ENCODE measurements at places on chromosomes 2 and 18.

GRCh38 chr2:239459056-239459455, 58.2 kb upstream of the HDAC4 start:
- no peak for DNase-seq

GRCh38 chr2:200026332-200027230, 71.2 kb downstream of the MAIP1 start:
- no peak for DNase-seq

- no peak for DNase-seq
Measured at GRCh38 chr2:175811971-175812370, 190.1 kb downstream of the LNPK start.

GRCh38 chr2:232103140-232103737, 141.7 kb downstream of the DIS3L2 start:
- DNase-seq: no peak

DNA sequence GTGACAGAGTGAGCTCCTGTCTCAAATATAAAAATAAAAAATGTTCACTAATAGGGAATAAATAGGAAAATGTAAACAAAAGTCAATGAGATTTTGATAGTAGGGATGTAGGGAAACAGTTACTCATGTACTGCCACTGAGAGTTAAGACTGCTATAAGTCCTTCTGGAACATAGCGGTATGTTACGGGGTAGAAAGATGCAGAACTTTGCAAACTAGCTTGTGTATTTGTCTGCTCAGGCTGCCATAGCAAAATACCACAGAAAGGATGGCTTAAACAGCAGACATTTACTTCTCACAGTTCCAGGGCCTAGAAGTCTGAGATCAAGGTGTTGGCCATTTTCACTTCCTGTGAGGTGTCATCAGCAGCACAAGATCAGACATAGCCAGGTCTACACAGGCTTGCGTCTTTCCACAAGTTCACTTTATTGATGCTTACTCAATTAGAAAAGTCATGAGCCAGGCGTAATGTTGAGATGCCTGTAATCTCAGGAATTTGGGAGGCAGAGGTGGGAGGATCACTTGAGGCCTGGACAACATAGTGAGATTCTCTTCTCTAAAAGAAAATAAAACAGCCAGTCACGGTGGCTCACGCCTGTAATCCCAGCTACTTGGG, 8.8 kb downstream of the TXNDC2 start:
- DNase-seq: no peak

All from stimulated activated CD4-positive, alpha-beta T cell treated with anti-CD3 and anti-CD28 coated beads, Interleukin-12 subunit alpha, Interleukin-12 subunit beta, amount 100 ng/mL, for 4 hours (primary cell).